Type B pancreatic cell (in vitro differentiated cells): ENCODE measurements at places on chromosomes 6 and 20. TPM values are rescaled to one million over a fixed set of nuclear protein-coding genes. Genes with fewer than 3 reads are reported as not detected.

DNA sequence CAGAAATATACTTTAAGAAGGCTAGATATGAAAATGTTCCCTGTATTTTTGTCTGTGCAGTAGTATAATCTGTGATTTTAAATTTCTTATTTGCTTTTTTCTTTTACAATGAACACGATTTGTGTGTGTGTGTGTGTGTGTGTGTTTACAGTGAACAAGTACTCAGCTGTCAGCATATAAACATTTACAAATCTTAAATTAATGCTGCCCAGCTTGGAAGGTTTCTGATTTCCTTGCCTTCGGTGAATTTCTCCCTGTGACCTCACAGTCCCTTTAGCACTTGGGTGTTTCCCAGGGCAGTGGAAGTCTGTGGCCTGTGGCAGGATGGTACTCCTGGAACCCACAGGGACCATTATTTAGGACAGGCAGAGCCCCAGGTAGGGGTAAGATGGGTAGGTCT, 37.6 kb downstream of the TXLNB start:
- no peak overlapping the region for H3K4me3 ChIP-seq
- H3K4me1 ChIP-seq: no peaks in the 10 kb centered on the region
- no peaks in the 10 kb centered on the region for H3K27me3 ChIP-seq
- H3K36me3 ChIP-seq: no peaks in the 10 kb centered on the region
- H3K27ac ChIP-seq: no peak overlapping the region
- no peak for DNase-seq

DNA sequence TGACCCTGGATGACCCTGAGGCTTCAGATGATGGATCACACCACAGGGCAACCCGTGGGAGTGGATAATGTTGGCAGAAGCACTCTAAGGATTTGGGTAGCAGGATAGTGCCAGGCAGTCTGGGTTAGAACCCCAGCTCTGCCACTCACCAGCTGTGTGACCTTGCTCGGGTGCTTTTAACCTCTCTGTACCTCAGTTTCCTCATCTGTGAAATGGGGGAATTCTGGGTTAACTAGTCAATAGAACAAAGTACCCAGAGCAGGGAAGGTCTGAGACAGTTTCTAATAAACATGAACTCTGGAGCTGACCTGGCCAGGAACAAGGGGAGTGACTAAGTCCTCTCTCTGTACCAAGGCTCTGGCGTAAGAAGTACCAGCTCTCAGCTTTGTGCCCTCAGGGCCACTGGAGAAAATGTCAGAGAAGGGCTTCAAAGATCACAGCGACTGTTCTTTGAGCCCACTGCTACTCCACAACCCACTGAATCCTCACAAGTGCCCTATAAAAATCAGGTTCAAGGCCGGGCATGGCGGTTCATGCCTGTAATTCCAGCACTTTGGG, 14.7 kb upstream of the NOL4L start:
- no peak overlapping the region for H3K27ac ChIP-seq
- no peaks in the 10 kb centered on the region for H3K4me1 ChIP-seq
- no peaks in the 10 kb centered on the region for H3K36me3 ChIP-seq
- H3K27me3 ChIP-seq: peaks cover 9% of the 10 kb centered on the region

Gene GABRR1
- 0.12 TPM in 1 of 2 replicates, not detected in the other for total RNA-seq

Gene ULBP1
- total RNA-seq: 0.48 and 8.2 TPM in 2 replicates

DNA sequence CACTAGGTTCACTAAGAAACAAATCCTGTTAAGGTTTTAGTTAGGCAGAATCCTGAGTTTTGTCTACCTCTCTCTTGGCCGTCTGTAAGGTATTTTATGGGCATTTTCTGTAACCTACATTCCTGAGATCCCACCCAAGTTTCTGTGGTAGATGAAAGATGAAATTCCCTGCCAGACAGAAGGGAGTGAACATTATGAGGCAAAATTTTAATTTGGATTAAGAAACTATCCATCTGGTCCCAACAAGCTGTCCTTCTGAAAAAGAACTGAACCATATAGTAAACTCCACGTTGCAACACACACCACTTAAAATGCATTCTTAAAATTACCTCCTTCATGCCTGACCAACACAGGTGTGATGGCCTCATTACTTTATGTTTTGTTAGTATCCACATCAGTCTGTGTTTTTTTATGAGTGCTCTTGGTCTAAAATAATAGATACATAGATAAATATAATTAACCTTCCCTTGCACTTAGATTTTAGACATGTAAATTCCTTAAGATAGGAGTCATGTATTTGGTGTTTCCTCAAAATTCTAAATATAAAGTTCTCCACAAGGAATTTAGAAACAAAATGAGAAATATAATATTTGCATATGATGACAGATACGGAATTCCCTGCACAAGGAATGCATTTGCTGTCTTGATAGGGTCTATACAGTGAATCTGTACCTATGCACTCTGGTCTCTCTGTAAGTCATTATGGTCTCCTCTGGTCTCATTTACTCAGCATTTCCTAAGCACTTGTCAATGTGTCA, 86.5 kb downstream of the CHD6 start:
- peaks cover 21% of the 10 kb centered on the region for H3K36me3 ChIP-seq
- no peak for DNase-seq
- peaks cover 5% of the 10 kb centered on the region for H3K4me1 ChIP-seq

DNA sequence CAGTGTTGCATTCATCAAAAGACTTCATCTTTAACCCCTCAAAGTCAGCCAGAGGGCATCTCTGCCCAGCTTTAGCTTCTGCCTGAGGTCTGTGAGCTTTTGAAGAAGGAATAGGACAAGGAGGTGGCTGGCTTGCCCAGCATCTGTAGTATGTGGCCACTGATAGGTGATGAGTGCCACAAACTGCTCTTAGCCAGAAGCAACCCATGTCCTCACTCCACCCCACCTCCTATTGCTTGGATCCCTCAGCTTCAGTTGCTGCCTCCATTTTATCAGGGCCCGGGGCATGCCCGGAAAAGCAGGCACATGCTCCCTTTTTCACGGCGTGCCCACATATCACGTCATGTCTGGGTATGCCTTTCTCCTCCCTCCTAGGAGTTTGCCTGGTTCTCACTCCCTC, 11.9 kb upstream of the EFCAB8 start:
- H3K4me3 ChIP-seq: no peak overlapping the region
- no peak for DNase-seq
- H3K4me1 ChIP-seq: peaks cover 3% of the 10 kb centered on the region
- no peak overlapping the region for H3K27ac ChIP-seq
- no peaks in the 10 kb centered on the region for H3K27me3 ChIP-seq

Gene CALHM4
- total RNA-seq: not detected in 2 replicates

DNA sequence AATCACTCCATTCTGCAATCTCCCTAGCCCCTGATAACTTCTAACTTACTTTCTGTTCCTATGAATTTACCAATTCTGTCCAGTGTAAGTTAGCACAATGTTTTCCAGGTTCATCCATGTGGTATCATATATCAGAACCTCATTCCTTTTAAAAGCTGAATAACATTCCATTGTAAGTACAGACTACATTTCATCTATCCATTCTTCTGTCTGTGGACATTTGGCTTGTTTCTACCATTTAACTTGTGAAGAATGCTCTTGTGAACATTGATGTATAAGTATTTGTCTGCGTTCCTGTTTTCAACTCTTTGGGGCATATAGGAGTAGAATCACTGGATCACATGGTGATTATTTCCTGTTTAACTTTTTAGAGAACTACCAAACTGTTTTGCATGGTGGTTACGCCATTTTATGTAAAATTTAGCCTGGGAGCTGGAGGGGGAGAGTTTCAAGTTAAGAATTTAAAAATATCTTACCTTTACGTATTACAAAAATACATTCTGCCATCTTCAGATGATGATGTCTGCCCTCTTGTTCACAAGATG, 156.5 kb downstream of the BTBD3 start:
- H3K27ac ChIP-seq: no peak overlapping the region
- DNase-seq: no peak
- no peaks in the 10 kb centered on the region for H3K27me3 ChIP-seq
- H3K4me1 ChIP-seq: peaks cover 3% of the 10 kb centered on the region

GRCh38 chr6:31970604-31971271, 1.2 kb downstream of the DXO start:
- H3K27ac ChIP-seq: peak overlapping the region; percentile 100
- peaks cover 18% of the 10 kb centered on the region for H3K36me3 ChIP-seq
- DNase-seq: no peak
- H3K4me3 ChIP-seq: peak overlapping the region; percentile 98
- H3K27me3 ChIP-seq: no peaks in the 10 kb centered on the region

- peaks cover 6% of the 10 kb centered on the region for H3K27me3 ChIP-seq
- H3K4me3 ChIP-seq: no peak overlapping the region
- peak overlapping the region; percentile 30 for H3K27ac ChIP-seq
- H3K36me3 ChIP-seq: no peaks in the 10 kb centered on the region
- peaks cover 6% of the 10 kb centered on the region for H3K4me1 ChIP-seq
- no peak for DNase-seq
Observed at GRCh38 chr20:50187403-50188051, 3.1 kb upstream of the CEBPB start.

Gene GSTA3
- total RNA-seq: not detected in 2 replicates

Gene TASP1
- 15.1 and 16.7 TPM in 2 replicates for total RNA-seq

DNA sequence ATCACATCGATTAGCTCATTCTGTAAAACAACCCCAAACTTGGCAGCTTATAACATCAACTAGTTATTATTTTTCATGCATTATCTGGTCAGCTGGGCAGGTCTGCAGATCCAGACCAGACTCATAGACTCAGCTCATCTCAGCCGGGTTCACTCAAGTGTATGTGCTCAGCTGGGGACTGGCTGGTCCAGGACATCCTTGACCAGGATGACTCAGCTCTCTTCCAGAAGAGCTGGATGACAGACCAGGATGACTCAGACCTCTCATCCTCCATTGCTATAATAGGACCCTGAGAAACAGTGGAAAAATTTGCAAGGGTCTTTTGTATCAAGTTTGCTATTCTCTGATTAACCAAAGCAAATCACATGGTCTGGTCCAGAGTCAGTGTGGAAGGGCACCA, 312.5 kb upstream of the PLCB4 start:
- H3K4me1 ChIP-seq: peaks cover 12% of the 10 kb centered on the region
- no peak overlapping the region for H3K4me3 ChIP-seq
- no peak for DNase-seq
- no peak overlapping the region for H3K27ac ChIP-seq
- no peaks in the 10 kb centered on the region for H3K27me3 ChIP-seq

Gene PDYN
- 0.19 TPM in 1 of 2 replicates, not detected in the other for total RNA-seq

DNA sequence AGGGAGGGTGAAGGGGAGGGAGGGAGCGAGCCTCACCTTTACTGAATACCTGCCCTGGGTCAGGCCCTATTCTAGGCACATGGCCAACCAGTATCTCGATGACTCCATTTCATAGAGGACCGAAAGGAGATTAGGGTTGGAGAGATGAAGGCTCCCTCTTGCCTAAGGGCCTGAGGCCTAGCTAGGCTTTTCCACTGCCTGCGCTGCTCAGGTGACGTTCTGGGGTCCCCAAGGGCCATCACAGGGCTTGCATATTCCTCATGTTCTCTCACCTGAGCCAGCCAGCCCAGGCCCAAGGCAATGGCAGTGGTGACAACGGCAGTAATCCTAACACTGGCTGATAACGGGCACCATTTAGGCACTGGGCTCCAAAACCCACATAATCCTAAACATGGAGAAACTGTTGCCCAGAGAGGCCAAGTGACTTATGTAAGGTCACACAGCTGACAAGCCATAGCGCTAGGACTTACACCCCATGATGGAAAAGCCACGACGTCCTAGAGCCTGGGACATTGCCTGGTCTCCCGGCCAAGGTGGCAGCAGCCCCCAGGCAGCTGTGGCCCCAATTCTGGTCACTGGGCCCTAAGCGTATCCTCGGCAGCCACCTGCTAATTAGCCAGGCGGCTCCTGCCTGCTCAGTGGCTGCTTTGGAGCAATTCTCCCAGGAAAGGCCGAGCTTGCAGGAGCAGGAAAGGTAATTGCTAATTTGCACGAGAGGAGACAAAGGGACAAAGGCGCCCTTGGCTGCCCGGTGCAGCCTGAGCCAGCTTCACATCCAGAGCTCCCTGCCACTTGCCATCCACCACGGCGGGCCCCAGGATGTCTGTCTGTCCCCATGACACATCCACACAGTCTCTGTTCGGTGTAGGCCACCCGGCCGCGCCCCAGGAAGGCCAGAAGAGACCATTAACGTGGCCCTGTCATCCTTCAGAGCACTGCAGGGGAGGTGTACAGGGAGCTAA, 21.5 kb downstream of the NOL4L start:
- DNase-seq: no peak
- H3K27me3 ChIP-seq: no peaks in the 10 kb centered on the region
- peaks cover 37% of the 10 kb centered on the region for H3K4me1 ChIP-seq
- H3K36me3 ChIP-seq: no peaks in the 10 kb centered on the region
- no peak overlapping the region for H3K27ac ChIP-seq
- no peak overlapping the region for H3K4me3 ChIP-seq

- no peak for DNase-seq
- no peak overlapping the region for H3K27ac ChIP-seq
- no peak overlapping the region for H3K4me3 ChIP-seq
- H3K36me3 ChIP-seq: no peaks in the 10 kb centered on the region
- no peaks in the 10 kb centered on the region for H3K4me1 ChIP-seq
Observed at GRCh38 chr6:72873433-72873832, 251.6 kb downstream of the KCNQ5 start.

- peaks cover 29% of the 10 kb centered on the region for H3K36me3 ChIP-seq
- peak overlapping the region; percentile 64 for H3K27ac ChIP-seq
- H3K27me3 ChIP-seq: no peaks in the 10 kb centered on the region
- H3K4me1 ChIP-seq: peaks cover 37% of the 10 kb centered on the region
- H3K4me3 ChIP-seq: peak overlapping the region; percentile 57
- no peak for DNase-seq
Observed at GRCh38 chr20:47774131-47774777, 11.0 kb downstream of the SULF2 start.

Gene SLC32A1
- total RNA-seq: not detected in 2 replicates

Gene MMP24
- total RNA-seq: 2.2 and 2.6 TPM in 2 replicates

GRCh38 chr6:138677538-138677937, 96.0 kb upstream of the CCDC28A start:
- no peak for DNase-seq
- no peaks in the 10 kb centered on the region for H3K27me3 ChIP-seq
- H3K27ac ChIP-seq: no peak overlapping the region
- H3K36me3 ChIP-seq: no peaks in the 10 kb centered on the region
- H3K4me3 ChIP-seq: no peak overlapping the region

GRCh38 chr6:142339968-142340658, 38.3 kb downstream of the ADGRG6 start:
- no peaks in the 10 kb centered on the region for H3K27me3 ChIP-seq
- H3K4me3 ChIP-seq: no peak overlapping the region
- H3K4me1 ChIP-seq: peaks cover 8% of the 10 kb centered on the region
- DNase-seq: no peak
- no peaks in the 10 kb centered on the region for H3K36me3 ChIP-seq
- no peak overlapping the region for H3K27ac ChIP-seq

- H3K27ac ChIP-seq: no peak overlapping the region
- no peaks in the 10 kb centered on the region for H3K36me3 ChIP-seq
- peaks cover 13% of the 10 kb centered on the region for H3K27me3 ChIP-seq
- DNase-seq: peak; percentile 63
- peaks cover 33% of the 10 kb centered on the region for H3K4me1 ChIP-seq
Observed at GRCh38 chr20:58542411-58543095, 27.4 kb upstream of the APCDD1L start.

Gene PDE7B
- total RNA-seq: 3.9 and 5.1 TPM in 2 replicates
